ENCODE measurements at places on chromosomes 13 and 19.

GRCh38 chr13:48761256-48761655, 107.5 kb downstream of the CYSLTR2 start:
- DNase-seq = no peak

- DNase-seq = no peak
These were observed 476 bp downstream of the TYK2 start for GRCh38 chr19:10379880-10380312.

GRCh38 chr13:30429235-30429634, 6.9 kb downstream of the UBE2L5 start:
- DNase-seq = no peak

- no peak for DNase-seq
These were observed 9.9 kb downstream of the GPR183 start for GRCh38 chr13:99297331-99297730.

- no peak for DNase-seq
These were observed 72.0 kb downstream of the TEX29 start for GRCh38 chr13:111392486-111392885.

DNA sequence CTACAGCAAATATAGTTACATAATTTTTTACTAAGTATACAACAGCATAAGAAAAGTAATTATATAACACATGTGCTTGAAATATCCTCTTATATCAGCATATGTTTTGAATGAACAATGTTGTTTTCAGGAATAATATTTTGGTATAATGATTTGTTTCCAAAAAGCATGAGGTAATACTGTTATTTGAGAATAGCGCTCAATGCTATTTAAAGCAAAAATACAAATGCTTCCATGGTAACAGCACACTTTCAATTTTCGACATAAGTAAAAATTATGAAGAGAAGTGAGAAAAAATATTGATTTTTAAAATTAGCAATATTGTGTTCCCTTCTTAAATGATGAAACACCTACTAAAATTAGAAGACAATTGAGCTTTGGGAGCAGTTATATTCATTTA, 715.9 kb upstream of the ATXN8OS start:
- DNase-seq = no peak

GRCh38 chr19:6198896-6199239, 63.4 kb downstream of the ACSBG2 start:
- no peak for DNase-seq

DNA sequence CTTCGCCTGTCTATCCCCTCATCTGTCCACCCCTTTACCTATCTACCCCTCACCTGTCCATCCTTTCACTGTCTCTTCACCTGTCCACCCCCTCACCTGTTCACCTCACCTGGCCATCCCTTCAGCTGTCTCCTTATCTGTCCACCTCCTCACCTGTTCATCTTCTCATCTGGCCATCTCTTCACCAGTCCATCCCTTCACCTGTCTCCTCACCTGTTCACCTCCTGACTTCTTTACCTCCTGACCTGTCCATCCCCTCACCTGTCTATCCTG, 13.2 kb upstream of the KANK2 start:
- no peak for DNase-seq

DNA sequence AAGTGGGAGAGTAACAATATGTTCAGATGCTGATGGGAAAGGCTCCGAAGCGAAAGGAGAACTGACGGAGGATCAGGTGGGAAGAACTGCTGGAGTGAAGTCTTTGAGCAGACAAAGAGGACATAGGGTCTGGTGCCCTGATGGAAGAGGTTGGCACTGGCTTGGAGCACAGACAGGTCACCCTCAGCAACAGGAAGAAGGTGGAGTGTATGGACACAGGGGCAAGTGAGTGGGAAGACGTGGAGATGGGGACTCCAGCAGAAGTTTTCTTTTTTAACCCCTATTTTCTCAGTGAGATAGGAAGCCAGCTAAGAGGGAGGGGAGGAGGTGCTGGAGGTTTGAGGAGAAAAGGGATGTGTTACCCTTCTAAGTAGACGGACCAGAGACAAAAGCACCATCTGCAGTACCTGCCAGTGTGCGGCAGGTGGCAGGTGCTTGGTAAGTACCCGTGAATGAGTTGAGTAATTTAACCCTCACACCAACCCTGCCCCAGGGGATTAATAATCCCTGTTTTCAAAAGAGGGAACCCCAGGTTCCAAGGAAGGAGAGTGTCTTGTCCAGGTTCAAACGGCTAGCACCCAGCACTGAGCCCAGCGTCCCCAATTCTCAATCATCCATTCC, 11.2 kb downstream of the HAS1 start:
- DNase-seq = no peak

GRCh38 chr19:48539503-48540096, 12.4 kb upstream of the SULT2B1 start:
- no peak for DNase-seq

GRCh38 chr13:50255639-50256038, 240.4 kb downstream of the KCNRG start:
- DNase-seq = no peak

DNA sequence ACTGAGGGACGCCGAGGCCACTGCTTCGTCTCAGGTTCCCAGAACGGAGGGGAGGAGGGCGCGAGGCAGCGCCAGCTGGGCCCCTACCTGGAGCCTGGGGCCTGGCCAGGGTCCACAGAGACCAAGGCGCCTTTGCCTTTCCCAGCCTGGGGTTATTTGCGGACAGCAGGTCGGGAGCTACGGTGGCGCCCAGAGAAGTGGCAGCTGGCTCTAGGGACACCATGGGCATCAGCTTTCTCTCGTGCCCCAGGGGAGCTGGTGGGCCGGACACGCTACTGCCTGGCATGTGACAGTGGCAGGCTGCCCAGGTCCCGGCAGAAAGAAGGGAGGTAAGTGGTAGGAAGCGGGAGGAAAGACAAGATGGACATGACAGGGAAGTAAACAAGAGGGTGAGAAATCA, 19.0 kb downstream of the AKT2 start:
- DNase-seq = no peak

DNA sequence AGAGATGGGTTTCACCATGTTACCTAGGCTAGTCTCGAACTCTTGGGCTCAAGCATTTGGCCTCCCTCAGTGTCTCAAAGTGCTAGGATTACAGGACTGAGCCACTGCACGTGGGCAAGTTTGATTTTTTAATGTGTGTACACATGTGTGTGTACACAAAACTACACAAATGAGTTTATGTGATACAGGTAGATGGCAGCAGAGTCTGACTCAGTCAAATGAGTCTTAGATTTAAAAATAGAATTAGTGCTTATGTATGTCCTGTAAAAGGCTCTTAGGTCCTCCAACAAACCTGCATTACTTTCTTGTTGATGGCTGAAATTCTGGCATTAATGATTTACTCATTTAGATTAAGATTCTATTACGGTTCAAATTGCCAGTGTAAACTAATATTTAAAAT, 293.7 kb downstream of the PCDH17 start:
- no peak for DNase-seq
